Karpas-422 (cell line): ENCODE measurements at places on chromosomes 3 and 15. TPM values are rescaled to one million over a fixed set of nuclear protein-coding genes. Genes with fewer than 3 reads are reported as not detected.

RARRES1 gene
- total RNA-seq = not detected in 2 replicates

DUSP7 gene
- 11.1 and 21.2 TPM in 2 replicates for total RNA-seq

IQCF5 gene
- total RNA-seq = not detected in 2 replicates

AGTR1 gene
- total RNA-seq = not detected in 2 replicates

SLC12A1 gene
- total RNA-seq = not detected in 2 replicates
